ENCODE measurements at places on chromosomes 2 and 18. TPM values are rescaled to one million over a fixed set of nuclear protein-coding genes. Genes with fewer than 3 reads are reported as not detected.

DNA sequence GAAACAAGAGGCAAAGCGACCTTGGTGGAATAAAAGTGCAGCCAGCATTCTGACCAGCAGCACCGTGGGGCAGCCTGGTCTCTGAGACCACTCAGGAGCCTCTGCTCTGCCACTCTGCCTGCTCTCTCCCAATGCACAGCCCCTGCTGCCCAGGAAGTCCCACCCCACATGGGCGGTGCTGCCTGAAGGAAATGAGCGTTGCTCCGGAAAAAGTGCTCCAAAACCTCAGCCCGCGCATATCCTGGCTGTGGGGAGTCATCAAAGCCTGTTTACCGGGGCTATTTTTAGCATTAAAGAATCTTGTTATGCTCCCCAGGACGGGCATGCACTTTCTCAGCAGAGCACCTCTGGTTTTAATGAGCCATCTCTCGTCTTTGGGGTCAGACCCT, 54.5 kb downstream of the EPAS1 start:
- H3K36me3 ChIP-seq = no peaks in the 10 kb centered on the region
- peak overlapping the region; percentile 2 for H3K4me3 ChIP-seq
- H3K27me3 ChIP-seq = no peaks in the 10 kb centered on the region
- H3K4me1 ChIP-seq = peaks cover 46% of the 10 kb centered on the region
- peak overlapping the region; percentile 50 for H3K27ac ChIP-seq
- no peak for DNase-seq

Gene SCYGR4
- not detected for total RNA-seq

GRCh38 chr2:176120364-176121189, 1.9 kb upstream of the HOXD9 start:
- no peak overlapping the region for H3K27ac ChIP-seq
- H3K27me3 ChIP-seq = peaks cover 98% of the 10 kb centered on the region
- H3K4me3 ChIP-seq = no peak overlapping the region
- H3K4me1 ChIP-seq = peaks cover 30% of the 10 kb centered on the region
- DNase-seq = no peak

DNA sequence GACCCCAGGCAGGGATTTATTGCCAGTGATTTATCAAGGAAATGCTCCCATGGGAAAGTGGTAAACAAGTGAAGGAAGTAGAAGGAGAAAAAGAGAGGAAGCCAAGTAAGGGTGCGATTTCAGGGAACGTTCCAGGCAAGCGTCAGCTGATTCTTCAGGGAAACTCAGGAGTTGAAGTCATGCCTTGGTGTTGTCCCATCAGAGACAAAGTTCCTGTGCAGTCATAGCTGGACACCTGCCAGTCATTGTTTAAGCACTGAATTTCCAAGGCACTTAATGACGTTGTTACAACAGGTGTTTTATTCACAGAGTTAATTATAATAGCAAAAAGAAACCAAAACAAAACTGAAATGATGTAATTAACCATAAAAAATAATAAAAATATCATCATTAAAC, 381.8 kb upstream of the CRIM1 start:
- no peak overlapping the region for H3K27ac ChIP-seq
- H3K27me3 ChIP-seq = no peaks in the 10 kb centered on the region
- H3K4me1 ChIP-seq = no peaks in the 10 kb centered on the region
- no peak for DNase-seq

DNA sequence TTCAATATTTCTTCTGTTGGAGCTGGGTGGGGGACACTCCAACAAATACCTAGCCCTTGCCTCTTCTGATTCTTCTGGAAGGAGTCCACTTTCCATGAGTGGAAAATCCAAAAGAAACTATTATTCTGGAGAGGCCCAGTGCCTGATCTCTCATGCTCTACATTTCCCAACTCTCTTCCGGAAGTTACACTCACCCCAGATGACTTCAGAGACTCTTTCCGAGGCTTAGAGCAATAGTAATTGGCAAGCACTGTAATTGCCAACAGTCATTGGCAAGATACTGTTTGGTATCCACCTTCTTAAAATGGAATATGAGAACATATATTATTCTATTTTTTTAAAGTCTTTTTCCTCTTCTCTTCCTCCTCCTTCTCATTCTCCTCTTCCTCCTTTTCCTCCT, 60.5 kb upstream of the CYRIA start:
- H3K27me3 ChIP-seq = peaks cover 10% of the 10 kb centered on the region
- H3K36me3 ChIP-seq = no peaks in the 10 kb centered on the region
- H3K4me3 ChIP-seq = no peak overlapping the region
- H3K4me1 ChIP-seq = peaks cover 11% of the 10 kb centered on the region
- DNase-seq = no peak

- no peak for DNase-seq
- H3K4me1 ChIP-seq = peaks cover 12% of the 10 kb centered on the region
- no peak overlapping the region for H3K27ac ChIP-seq
- H3K36me3 ChIP-seq = no peaks in the 10 kb centered on the region
Observed at GRCh38 chr2:104866883-104867812, 13.2 kb downstream of the POU3F3 start.

DNA sequence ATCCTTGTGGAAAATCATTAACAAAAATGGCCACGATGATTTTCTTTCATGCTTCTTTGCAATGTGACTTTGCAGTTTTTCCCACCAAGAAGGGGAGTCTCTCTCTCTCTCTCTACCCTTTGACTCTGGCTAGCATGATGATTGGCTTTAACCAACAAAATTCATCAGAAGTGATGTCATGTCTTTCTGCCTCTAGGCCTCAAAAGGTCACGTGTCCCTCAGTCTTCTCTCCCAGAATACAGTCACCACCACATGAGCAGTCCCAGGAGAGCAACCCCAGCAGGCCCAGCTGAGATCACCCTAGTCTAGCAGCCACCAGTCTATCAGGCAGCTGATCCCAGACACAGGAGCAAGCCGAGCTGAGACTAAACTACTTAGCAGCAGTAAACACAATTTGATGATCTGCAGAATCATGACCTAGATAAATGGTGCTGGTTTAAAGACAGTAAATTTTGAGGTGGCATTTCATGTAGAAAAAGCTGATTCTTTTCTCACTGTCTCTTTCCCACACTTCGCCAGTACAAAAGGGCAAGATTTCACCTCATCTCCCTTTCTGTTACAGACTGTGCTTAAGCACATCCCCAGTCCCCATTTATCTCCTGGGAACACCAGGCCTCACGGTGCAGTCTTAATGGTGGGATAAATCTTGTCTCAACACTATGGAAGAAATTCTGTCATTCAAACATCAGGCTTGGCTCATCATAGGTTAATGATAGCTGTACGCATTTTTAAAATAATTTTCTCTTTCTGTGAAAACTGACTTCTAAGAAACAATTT, 132.7 kb downstream of the SCG2 start:
- H3K27ac ChIP-seq = peak overlapping the region; percentile 39
- no peaks in the 10 kb centered on the region for H3K36me3 ChIP-seq
- no peak for DNase-seq
- peaks cover 22% of the 10 kb centered on the region for H3K4me1 ChIP-seq
- no peaks in the 10 kb centered on the region for H3K27me3 ChIP-seq

GRCh38 chr2:95310651-95311050, 13.5 kb downstream of the KCNIP3 start:
- no peak overlapping the region for H3K27ac ChIP-seq
- no peaks in the 10 kb centered on the region for H3K4me1 ChIP-seq
- H3K36me3 ChIP-seq = no peaks in the 10 kb centered on the region

- no peaks in the 10 kb centered on the region for H3K27me3 ChIP-seq
- no peaks in the 10 kb centered on the region for H3K36me3 ChIP-seq
- H3K27ac ChIP-seq = no peak overlapping the region
- H3K4me3 ChIP-seq = no peak overlapping the region
- no peaks in the 10 kb centered on the region for H3K4me1 ChIP-seq
Observed at GRCh38 chr2:6401301-6401700, 464.4 kb downstream of the CMPK2 start.

Gene DNAJC5G
- total RNA-seq = not detected

Gene AQP4
- 0.33 TPM for total RNA-seq

DNA sequence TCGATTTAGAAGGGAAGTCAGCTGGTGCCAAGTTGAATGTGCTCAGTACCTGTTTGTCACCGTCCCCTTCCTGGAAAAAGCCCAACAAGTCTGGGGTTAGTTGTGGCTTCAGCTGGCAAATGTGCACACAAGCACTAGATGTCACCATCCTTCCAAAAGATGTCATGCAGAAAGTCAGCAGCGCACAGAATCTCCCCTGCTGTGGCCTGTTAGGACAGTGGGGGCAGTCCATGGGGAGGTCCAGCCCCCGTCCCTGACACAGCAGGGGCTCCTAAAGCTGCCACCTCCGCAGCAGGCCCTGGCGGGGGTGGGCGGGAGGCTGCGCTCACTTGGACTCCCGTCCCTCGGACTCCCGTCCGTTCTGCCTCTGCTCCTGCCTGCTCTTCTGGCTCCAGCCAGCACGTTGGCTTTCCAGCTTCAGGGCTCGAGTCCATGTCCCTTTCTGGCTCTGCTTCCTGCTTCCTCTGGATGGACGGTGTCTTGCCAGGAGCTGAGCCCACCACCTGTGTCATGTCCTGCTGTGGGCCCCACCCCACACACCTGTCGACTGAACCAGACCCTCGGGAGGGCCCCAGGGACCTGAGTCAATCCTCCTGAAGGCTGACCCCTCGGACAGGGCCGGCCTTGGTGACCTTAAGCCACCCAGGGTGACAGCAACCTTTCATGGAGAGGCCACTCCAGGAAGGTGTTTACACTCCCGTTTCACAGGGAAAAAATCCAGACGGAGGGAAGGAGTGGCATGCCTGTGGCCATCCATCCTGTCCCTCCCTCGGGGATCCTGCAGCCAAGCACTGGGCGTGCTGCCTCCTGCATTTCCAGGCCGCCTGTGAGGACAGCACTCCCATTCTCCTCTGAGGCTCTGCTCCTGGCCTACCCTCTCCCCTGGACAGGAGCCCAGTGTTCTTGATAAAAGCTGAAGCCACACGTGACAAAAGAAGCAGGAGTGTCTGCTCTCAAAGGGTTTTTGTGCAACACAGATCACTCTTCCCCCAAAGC, 8.5 kb downstream of the RAB17 start:
- H3K27ac ChIP-seq = peak overlapping the region; percentile 71
- peak overlapping the region; percentile 37 for H3K4me3 ChIP-seq
- H3K4me1 ChIP-seq = peaks cover 17% of the 10 kb centered on the region

DNA sequence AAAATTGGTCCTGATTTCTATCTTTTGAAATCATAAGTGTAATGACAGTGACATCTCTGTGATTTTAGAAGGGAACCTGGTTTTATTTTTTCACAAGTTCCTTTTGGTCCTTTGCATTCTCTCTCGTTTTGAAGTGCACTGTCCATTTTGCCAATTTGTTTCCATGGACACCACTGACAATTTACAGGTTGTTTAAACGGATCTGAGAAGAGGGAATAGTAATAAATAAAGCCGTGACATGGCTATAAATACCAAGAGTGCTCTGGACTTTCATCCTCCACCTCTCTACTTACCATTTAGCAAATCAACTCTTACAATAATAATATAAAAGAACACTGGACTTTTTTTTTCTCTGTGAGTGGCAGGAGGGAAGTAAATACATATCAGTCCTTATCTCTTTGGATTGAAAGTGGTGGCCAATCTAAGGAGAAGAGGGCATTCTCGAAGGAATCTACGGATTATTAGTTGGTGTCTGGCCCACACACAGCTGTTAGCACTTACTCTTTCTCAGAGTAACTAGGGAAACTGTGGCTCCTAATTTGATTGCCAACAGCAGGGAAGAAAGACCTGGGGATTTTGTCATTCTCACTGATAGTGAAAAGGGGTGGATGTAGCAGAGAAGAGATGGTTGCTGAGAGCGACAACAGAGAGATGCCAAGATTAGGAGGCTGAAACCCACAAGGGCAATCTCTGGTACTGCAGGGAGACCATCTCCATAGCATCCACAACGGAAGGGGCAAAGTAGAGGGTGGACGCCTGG, 108.7 kb upstream of the FSHR start:
- H3K27me3 ChIP-seq = no peaks in the 10 kb centered on the region
- H3K4me1 ChIP-seq = no peaks in the 10 kb centered on the region
- H3K4me3 ChIP-seq = no peak overlapping the region
- H3K36me3 ChIP-seq = no peaks in the 10 kb centered on the region
- no peak for DNase-seq
- no peak overlapping the region for H3K27ac ChIP-seq

Gene CLEC4F
- 0.42 TPM for total RNA-seq

- H3K36me3 ChIP-seq = no peaks in the 10 kb centered on the region
- no peaks in the 10 kb centered on the region for H3K4me1 ChIP-seq
- no peak overlapping the region for H3K4me3 ChIP-seq
Observed at GRCh38 chr18:4960578-4960977, 236.5 kb downstream of the AKAIN1 start.

Gene NEB
- 0.42 TPM for total RNA-seq

DNA sequence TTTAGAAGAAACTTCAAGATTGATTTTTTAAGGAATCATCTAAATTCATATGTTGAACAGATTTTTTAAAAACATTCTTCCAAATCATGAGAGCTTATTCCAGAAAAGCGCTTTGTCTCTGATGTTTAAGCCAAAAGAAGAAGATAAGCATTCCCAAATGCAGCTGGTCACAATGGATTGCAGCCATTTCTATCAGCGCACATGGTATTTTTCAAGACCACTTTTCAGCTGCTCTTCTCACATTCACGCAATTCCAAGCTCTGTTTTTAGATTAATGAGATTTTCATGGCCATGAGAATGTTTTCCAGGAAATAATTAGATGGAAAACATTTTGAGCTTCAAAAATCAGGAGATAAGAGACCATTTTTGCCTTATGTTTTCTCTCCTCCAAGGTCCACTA, 8.7 kb downstream of the OSBPL1A start:
- no peaks in the 10 kb centered on the region for H3K27me3 ChIP-seq
- no peak for DNase-seq
- H3K36me3 ChIP-seq = no peaks in the 10 kb centered on the region
- no peaks in the 10 kb centered on the region for H3K4me1 ChIP-seq
- H3K27ac ChIP-seq = no peak overlapping the region

GRCh38 chr2:61750624-61751023, 103.2 kb downstream of the FAM161A start:
- no peaks in the 10 kb centered on the region for H3K27me3 ChIP-seq
- no peak overlapping the region for H3K4me3 ChIP-seq
- no peak overlapping the region for H3K27ac ChIP-seq
- H3K36me3 ChIP-seq = no peaks in the 10 kb centered on the region

GRCh38 chr2:120859814-120860578, 124.3 kb downstream of the GLI2 start:
- no peaks in the 10 kb centered on the region for H3K27me3 ChIP-seq
- DNase-seq = no peak
- H3K4me3 ChIP-seq = no peak overlapping the region

- no peak overlapping the region for H3K4me3 ChIP-seq
- DNase-seq = no peak
- H3K4me1 ChIP-seq = no peaks in the 10 kb centered on the region
- H3K36me3 ChIP-seq = peaks cover 6% of the 10 kb centered on the region
- H3K27me3 ChIP-seq = no peaks in the 10 kb centered on the region
Observed at GRCh38 chr2:70011335-70011734, 49.9 kb upstream of the ASPRV1 start.

DNA sequence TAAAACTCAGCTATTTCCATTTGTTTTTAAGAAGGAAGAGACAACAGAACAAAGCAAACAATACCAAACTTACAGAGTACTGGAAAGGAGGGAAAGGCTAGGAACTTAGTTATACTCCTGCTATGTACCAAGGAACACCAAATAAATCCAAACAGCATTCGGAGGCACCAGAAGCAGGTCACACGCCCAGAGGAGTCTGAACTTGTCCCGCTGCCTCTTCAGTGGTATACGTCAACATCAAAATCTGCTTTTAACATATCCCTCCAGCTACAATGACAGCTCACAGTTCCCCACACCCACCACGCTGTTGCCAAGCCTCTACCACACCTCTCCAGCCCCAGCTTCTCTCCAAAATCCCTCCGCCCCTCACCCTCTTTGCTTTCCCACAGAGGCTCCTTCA, 17.3 kb downstream of the C2orf76 start:
- DNase-seq = no peak
- no peaks in the 10 kb centered on the region for H3K27me3 ChIP-seq

GRCh38 chr2:34652636-34653035, 1053.5 kb upstream of the FAM98A start:
- H3K4me3 ChIP-seq = no peak overlapping the region
- no peak for DNase-seq
- H3K27ac ChIP-seq = no peak overlapping the region
- no peaks in the 10 kb centered on the region for H3K4me1 ChIP-seq
- no peaks in the 10 kb centered on the region for H3K27me3 ChIP-seq
- H3K36me3 ChIP-seq = no peaks in the 10 kb centered on the region

Data from esophagus muscularis mucosa (tissue), 4 donors.